ENCODE measurements at places on chromosomes 3 and 15. TPM values are rescaled to one million over a fixed set of nuclear protein-coding genes. Genes with fewer than 3 reads are reported as not detected.

Gene WDR72
- not detected for total RNA-seq

Gene CD47
- total RNA-seq: 54.7 TPM

Gene MFGE8
- 160 TPM for total RNA-seq

Gene GPX1
- 447 TPM for total RNA-seq

Gene TRAT1
- not detected for total RNA-seq
